Stimulated activated CD4-positive, alpha-beta T cell treated with anti-CD3 and anti-CD28 coated beads, TNF-alpha, amount 100 ng/mL, for 1 hour (primary cell): ENCODE measurements at places on chromosomes 5 and 9.

- no peak for DNase-seq
Measured at GRCh38 chr9:86975606-86976005, 28.3 kb upstream of the GAS1 start.

- DNase-seq: no peak
Measured at GRCh38 chr5:78597068-78597973, 51.3 kb downstream of the LHFPL2 start.

DNA sequence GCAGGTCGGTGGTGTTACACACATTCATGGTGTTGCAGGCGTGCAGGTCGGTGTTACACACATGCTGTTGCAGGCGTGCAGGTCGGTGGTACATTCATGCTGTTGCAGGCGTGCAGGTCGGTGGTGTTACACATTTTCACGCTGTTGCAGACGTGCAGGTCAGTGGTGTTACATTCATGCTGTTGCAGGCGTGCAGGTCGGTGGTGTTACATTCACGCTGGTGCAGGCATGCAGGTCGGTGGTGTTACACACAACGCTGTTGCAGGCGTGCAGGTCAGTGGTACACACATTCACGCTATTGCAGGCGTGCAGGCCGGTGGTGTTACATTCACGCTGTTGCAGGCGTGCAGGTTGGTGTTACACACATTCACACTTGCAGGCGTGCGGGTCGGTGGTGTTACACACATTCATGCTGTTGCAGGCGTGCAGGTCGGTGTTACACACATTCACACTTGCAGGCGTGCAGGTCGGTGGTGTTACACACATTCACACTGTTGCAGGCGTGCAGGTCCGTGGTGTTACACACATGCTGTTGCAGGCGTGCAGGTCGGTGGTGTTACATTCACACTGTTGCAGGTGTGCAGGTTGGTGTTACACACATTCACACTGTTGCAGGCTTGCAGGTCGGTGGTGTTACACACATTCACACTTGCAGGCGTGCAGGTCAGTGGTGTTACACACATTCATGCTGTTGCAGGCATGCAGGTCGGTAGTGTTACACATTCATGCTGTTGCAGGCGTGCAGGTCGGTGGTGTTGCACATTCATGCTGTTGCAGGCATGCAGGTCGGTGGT, 11.1 kb downstream of the DPP7 start:
- no peak for DNase-seq

- DNase-seq: no peak
Measured at GRCh38 chr9:100838857-100839256, 189.7 kb upstream of the PLPPR1 start.

GRCh38 chr5:4533457-4534105, 606.5 kb upstream of the ADAMTS16 start:
- DNase-seq: no peak

GRCh38 chr5:158937381-158937952, 162.2 kb downstream of the EBF1 start:
- DNase-seq: no peak

GRCh38 chr9:125079931-125080330, 63.4 kb downstream of the SCAI start:
- no peak for DNase-seq

DNA sequence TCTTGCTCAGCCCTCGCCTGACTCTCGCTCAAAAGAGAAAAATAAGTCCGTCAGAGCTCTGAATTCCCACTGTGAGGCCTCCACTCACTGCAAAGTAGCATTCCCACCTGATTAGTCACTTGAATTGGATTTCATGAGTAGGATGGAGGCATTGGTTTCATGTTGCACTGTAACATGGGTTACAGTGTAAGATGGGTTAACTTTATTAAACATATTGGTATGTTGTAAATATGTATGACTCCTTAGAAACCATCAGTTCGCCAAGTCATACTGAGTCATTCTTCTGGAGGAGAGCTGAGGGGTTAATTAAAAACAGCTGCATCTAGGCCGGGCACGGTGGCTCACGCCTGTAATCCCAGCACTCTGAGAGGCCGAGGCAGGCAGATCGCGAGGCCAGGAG, 93.8 kb upstream of the BNC2 start:
- DNase-seq: no peak

GRCh38 chr9:126523611-126524111, 90.1 kb upstream of the LMX1B start:
- DNase-seq: no peak

GRCh38 chr5:80453366-80453765, 34.5 kb upstream of the FAM151B start:
- DNase-seq: no peak

- no peak for DNase-seq
Measured at GRCh38 chr9:120366644-120367019, 213.3 kb downstream of the CDK5RAP2 start.

GRCh38 chr5:111922344-111922743, 165.3 kb upstream of the NREP start:
- DNase-seq: no peak

GRCh38 chr9:80550181-80550580, 978.4 kb downstream of the TLE4 start:
- no peak for DNase-seq

DNA sequence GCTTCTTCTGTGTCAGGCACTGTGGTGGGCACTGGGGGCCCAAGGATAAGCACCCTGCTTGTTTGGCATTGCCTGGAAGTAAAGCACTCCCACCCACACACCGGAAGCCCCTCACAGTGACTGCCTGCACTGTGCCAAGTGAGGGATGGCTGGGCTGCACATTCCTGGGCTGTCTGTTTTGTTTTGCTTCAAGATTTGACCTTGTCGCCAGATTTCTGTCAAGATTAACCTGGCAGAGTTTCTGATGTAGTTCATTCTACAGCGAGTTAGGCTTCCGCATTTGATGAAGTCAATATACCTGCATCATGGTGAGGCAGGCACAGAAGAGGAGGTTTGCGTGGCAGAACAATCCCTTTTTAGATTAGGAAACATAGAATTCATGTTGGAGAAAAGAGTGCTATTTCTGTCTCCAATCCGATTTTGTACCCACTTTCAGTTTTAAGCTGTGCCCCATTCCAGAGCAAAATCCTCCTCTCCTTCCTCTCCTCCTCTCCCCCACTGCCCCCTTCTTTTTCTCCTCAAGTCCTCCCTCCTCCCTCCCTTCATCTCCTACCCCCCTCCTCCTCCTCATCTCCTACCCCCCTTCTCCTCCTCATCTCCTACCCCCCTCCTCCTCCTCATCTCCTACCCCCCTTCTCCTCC, 14.4 kb upstream of the BOD1 start:
- DNase-seq: no peak

DNA sequence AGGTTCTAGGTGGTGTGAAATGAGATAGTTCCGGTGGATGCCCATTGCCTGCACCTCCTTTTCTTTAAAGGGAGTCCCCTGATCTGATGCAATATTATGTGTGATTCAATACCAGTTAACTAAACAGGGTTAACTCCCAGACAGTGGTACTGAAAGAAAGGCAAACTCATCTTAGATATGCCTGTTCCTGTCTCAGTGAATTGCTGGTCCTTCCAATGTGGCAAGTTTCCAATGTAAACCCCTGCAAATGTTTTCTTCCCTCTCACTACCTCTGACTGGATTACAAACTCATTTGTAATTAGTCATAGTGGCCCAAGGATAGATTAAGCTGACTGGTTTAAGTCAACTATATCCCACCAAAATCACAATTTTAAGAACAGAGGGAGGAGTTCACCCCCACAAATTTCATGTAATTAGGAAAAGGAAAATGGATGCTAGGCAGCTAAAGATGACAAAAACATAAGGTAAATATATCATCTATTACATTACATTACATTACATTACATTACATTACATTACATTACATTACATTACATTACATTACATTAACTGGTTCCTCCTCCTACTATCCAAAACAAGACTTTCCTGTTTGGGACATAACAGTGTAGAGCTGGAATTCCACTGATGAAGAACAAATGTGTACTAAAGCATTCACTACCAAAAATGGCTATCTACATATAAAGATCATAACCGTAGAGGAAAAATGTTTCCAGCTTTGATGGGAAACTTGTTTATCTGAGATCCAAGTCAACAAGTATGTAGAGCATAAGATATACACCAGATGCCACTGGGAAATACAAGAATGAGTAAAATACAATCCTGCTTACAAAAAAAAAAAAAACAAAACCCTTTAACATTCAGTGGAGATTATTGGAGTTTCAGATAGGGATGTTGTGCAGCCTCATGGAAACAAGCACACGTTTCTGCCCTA, 121.5 kb upstream of the SNX2 start:
- DNase-seq: no peak

GRCh38 chr9:79215821-79216220, 355.9 kb upstream of the TLE4 start:
- no peak for DNase-seq

DNA sequence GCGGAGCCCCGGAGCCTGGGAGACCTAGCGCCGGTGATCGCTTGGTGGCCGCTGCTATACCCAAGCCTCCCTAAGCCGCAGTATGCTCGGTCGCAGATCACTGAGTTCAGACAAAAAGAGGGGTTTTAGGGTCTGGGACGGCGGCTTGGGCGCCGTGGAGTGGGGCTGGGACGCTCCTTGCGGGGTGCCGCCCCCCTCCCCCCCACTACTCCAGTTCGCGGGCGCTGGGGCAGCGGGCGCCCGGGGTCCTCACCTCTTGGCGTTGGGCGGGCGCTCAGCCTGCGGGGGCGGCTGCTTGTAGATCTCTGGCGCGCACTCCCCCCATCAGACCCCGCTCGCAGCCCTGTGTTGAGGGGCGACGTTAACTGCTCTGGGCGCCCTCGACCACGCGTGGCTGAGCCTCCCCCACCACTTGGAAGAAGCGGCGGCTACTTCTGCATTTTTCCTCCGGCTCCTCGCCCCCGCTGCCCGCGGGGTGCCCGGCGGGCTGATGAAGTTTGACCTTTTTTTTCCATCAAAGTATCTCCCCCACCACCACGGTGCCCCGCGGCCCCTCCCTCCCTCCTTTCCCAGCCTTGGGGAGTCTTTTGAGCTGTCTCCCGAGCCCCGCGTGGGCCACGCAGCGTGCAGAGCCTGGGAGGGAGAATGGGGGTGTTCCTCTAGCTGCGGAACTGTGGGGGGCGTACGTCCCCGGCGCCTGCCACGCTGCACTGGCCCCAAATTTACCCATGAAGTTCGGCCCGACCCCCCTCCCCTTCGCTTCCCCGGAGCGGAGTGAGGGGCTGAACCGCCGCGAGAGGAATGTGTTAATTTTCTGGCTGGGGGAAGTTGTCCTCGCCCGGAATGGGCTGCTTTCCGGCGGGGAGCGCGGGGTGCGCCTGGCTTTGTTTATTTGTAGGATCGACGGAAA, 1.2 kb downstream of the CXXC5 start:
- DNase-seq: no peak

- DNase-seq: no peak
Measured at GRCh38 chr5:38420691-38421390, 135.6 kb downstream of the LIFR start.

DNA sequence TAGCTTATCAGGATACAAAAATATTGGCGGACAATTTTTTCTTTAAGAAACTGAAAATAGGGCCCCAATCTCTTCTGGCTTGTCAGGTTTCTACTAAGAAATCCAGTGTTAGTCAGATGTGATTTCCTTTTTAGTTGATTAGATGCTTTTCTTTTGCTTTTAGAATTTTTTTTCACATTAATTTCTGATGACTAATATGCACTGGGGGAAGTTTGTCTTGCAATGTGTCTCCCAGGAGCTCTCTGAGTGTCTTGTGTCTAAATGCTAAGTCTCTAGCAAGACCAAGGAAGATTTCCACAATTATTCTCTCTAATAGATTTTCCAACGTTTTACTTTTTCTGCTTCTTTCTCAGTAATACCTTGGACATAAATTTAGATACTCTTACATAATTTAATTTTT, 559.8 kb upstream of the TYRP1 start:
- DNase-seq: no peak

DNA sequence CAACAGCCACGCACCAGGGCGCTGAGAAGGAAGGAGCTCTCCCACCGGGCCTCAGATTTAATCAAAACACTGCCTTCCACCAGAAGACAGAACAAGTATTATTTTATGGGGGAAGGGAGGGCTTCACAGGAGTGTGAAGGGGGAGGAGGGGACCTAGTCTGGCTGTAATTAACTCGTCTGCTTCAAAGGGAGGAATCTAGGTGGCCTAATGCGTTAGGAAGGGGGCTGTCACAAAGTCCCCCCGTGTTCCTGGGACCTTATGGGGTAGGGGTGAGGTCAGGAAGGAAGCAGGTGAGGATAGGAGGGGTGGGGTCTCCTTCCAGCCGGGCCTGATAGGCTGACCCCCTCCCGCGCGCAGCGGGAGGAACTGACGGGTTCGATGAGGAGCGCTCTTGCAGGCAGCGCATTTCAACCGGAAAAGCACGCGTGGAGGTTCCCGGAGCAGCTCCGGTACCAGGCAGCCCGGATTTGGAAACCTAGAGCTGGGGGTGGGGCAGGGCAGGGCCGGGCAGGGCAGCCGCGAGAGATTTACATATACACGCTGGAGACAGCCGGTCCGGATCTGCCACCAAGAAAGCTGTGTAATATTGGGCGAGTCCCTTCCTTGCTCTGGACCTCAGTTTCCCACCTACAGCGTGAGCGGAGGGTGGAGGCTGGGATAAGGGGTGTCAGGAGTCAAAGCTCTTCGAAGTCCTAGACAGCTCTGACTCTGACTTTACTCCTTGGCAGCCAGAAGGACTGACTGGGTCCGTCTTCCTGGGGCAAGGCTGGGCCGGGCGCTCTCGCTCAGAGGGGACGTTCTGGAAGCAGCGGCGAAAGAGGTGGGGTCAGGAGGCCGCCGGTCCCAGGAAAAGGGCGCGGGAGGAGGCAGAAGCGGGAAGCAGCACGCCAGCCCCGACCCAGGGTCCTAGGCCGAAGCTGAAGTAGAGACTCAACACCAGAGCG, 1.8 kb downstream of the SHB start:
- no peak for DNase-seq

DNA sequence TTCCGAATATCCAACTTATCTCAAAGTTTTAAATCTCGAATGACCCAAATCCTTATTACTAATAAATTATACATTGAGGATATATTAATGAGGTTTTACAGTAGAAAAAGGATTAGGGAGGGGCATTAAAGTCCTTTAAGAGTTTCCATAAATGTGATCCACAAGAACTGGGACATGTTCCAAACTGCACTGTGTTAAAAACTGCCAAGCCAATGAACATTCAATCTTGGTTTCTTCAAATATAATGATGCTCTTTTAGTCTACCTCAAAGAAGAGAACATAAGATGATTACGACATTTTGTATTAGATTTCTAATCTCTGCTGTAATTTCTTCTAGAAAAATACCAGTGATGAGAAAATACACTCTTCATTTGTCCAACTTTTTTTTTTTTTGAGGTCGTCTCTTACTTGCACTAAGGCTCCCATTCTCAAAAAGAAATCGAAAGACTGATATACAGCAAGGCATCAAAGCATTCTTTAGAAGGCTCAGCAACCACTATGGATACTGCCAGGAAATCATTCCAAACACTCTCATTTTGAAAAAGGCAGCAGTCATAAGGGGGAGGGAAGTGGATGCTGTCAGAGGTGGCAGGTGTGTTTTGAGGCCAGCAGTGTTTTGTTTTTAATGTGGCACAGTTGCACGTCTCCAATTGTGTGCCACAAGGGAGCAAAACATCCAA, 1.7 kb downstream of the PTAR1 start:
- no peak for DNase-seq
